T47D (cell line): ENCODE measurements at places on chromosomes 3 and 15.

DNA sequence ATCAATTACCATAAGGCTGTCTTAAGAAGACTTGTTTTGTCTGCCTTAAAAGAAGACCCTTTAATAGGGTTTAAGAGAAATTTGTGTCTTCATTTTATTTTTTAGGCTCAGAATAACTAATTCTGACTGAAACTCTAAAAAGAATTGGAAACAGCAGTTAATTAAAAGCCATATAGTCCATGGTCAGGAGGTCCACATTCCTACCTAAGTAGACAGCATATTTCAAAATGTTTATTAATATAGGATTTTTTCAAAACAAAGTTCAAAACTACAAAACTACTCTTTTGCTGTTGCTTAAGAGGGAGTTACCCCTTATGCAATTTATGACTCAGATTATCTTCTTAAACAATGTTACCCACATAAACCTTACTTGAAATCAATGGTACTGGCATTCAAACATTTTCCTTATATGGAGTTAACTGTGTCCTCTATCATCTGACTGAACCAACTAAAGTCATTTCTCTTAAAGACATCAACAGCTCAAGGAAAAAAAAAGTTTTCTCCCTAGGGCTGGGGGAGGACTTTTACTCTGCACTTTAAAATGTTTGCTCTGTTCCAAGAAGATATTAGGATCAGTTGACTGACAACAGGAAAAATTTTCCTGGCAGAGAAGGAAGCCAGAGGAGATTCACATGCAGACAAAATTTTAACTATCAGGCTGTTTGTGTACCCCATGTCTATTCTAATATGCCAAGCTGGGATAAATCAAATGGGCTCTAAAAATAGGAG is 56.8 kb upstream of the NANOGP8 start:
- DNase-seq = no peak

- DNase-seq = no peak
These were observed 3.6 kb upstream of the RASL12 start for GRCh38 chr15:65071381-65071811.

DNA sequence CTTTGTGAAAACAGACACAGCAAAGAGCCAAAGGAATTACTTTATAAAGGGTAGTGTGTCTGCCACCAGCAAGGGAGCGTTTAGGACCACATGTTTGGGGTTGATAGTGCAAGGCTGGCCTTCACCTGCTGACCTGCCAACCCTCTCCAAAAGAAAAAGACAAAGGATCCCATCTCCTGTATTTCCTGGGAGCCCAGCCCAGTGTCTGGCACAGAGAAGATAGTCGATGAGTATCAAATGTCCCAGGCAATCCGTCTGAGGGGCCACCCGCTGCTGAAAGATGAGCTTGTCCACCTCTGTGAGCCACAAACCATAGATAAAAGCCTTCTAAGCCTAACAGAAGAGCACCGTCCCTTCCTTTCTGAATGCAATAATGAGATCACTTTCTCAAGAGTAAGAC is 154.8 kb upstream of the CTNNB1 start:
- DNase-seq = no peak

DNA sequence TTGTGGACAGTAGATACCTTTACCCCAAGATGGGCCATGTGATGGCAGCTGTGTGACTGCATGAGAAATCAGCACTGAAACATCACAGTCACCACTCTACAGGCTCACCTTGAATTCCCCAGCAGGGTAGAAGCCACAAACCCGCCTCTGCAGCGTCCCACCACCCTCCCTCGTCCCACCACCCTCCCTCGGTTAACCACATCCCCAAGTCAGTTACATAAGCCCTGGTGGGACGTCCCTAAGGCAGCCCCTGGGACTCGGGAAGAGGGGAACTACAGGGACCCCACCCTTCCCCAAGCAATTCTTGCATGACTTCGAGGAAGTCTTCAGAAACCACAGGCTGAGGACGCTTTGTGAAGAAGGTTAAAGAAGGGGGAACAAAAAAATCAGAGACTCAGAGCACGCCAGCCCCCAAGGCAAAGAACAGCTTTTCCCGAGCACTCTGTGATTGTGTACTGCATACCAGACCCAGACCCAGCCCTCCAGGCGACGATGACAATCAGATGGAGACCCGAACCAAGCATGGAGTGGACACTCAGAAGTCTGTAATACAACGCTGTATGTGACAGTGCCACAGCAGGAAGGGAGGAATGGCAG is 60.5 kb downstream of the SH3BP5 start:
- no peak for DNase-seq

- no peak for DNase-seq
These were observed 1294.1 kb downstream of the NSUN3 start for GRCh38 chr3:95356764-95357501.

- no peak for DNase-seq
These were observed 146.2 kb downstream of the BBX start for GRCh38 chr3:107668963-107669362.

- no peak for DNase-seq
These were observed 148.0 kb downstream of the TP63 start for GRCh38 chr3:189779166-189779565.

DNA sequence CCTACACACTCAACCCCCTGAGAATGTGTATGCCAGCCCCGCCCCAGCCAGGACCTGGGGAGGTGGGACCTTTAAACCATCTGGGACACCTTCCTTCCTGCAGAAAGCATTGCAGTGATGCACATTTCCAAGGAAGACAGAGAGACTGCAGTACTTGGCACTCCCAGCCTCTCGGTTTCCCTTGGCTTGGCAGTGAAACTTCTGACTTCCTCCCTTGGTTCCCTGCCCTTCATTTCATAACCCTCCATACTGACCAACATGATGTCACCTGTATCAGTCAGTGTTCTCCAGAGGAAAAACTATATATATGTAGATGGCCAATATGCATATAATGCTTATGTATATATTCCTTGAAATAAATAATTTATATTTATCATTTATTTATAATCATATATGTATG is 103.2 kb downstream of the SST start:
- DNase-seq = no peak

- peak; percentile 45 for DNase-seq
These were observed 52.5 kb upstream of the OTOL1 start for GRCh38 chr3:161443921-161444693.

DNA sequence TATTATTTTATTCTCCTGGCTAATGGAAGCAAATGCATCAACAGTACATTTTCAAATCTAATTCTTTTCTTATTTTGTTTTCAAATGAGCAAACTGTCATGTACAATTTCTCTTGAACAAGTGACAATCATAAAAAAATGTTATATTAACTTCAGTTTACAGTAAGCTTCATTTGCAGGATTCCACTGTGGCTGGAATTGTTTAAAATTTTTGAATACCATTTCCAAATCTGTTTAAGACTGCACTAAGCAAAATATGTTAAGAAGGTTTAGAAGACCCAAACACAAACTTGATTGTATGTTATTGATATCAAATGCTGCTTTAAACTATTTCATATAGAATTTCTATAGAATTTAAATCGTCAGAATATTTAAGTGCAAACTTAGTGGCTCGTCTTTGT is 92.8 kb downstream of the ZNF280D start:
- DNase-seq = no peak

- DNase-seq = peak; percentile 77
These were observed 8.7 kb downstream of the SEMA3F start for GRCh38 chr3:50163572-50164455.

GRCh38 chr3:16050641-16051467 is 123.6 kb upstream of the GALNT15 start:
- no peak for DNase-seq

- no peak for DNase-seq
These were observed 21.3 kb downstream of the TM4SF1 start for GRCh38 chr3:149356044-149356592.

DNA sequence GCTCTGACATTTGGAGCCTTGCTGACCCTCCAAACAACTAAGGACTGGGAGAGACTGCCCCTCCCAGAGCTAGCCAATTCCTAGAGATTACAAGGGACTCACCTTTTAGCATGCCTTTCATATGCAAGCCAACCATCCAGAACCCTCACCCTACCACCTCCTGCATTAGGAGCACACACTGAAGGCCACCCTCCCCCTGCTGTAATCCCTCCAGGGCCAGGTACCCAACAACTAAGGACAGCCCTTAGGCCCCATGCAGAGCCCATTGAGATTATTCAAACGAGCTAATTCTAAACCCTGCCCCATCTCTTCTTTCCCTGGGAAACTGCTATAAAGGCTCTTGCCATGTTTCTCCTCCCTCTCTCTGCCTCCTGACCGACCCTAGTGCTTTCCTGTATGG is 352.6 kb downstream of the ERC2 start:
- DNase-seq = no peak

DNA sequence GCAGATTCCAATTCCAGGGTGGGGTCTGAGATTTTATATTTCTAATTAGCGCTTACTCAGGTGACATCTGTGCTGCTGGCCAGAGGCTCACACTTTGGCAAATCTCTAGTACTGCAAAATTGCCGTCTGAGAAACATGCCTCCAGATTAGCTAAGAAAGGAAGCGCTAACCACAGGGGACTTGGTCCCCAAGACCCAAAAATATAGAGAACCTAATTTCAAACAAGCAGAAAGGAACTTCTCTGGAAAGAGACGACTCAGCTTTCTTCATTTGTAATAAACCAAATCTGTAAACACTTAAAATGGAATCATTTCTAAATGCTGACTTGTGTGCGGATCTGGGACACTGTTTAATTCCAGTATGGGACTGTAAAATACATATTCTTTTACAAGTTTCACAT is 55.7 kb downstream of the B3GNT5 start:
- DNase-seq = no peak

GRCh38 chr3:185342459-185343174 is 20.3 kb upstream of the MAP3K13 start:
- DNase-seq = no peak

DNA sequence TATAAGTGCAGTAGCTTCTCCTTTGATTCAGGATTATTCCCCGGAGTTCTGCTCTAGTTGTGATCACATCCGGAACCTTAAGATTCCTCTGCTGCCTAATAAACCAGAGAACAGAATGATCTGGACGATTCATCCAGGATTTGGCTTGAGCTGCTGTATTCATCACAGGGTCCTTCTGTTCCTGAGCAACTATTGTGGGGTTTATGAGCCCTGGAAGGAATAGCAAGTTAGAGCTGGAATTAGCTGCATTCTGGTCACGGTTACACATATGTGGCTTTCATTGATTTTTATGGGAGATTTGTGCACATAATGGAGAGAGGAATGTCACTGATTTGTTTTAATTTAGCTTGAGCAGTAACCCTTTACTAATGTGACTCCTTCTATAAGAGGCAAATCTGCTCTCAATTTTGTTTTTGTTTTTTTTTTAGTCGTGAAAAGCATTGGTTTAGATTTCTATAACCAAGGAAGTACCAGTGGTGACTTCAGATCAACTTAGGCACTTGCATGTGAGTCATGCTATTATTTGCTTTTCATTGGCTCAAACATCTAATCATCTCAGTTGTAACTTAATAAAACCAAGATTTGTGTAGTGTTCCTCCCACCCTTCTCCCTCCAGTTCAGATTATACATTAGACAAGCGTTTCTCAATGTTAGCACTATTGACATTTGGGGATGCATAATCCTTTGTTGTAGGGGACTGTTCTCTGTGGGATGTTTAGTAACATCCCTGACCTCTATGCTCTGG is 148.5 kb downstream of the OTOL1 start:
- no peak for DNase-seq

GRCh38 chr3:9897408-9898372 is 5.0 kb upstream of the IL17RE start:
- peak; percentile 87 for DNase-seq

GRCh38 chr15:26667222-26667988 is 105.5 kb downstream of the GABRB3 start:
- no peak for DNase-seq

GRCh38 chr3:98612996-98613517 is 19.6 kb upstream of the CPOX start:
- DNase-seq = no peak

DNA sequence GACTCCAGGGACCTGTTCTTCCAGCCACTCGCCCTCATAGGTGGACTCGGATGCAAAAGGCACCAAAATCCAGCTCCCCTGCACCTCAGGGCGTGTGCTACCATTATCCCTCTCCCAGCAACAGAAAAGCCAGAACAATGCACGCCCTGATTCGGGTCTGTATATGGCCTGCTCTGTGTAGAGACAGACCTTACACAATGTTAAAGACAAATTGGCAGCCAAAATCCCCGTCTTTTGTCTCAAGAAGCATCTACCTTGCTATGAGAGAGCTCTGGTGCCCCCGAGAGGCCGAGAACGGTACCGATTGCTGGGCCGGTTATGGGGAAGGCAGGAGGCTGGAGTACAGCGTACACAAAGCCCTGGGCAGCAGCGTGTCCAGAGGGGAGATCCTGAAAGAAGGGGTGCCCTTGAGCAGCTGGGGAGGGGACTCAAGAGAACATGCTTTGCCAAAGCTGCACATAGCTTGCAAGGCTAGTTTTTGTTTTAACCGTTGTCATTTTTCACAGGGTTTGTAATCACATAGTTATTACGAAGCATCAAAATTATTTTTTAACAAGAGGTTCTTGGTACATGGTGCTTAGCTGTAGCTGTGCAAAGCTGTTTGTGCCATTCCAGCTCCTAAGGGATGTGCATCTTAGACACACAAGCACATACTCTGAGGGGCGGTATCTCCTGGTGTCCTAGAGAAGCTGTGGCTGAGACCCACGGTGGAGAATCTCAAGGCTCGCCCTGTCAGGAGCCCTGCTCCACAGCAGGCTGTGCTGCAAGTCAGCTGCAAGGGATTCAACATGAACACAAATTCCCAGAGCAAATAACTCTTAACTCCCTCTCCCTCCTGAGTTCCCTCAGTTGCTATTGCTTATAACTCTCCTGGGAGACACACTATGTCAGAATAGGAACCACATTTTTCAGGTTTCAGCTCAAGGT is 461.5 kb upstream of the PPP2R3A start:
- DNase-seq = peak; percentile 31

GRCh38 chr3:127637546-127637945 is 8.6 kb downstream of the PODXL2 start:
- DNase-seq = peak; percentile 43

DNA sequence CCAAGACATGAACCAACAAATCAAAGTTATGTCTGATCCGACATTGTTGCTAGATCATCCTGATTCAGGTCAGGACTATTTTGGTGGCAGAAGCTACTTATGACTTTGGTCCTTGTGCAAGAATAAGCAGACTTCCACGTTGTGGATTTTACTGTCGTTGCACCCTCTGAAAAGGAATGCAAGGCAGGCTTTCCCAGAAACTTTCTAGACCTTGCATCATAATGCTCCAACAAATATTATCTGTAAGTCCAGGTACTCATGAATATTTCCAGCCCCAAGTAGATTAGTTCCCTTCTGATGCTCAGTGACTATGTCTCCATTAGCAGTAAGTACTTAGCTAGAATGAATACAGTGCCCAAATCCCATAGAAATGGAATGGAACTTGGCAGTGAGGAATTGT is 203.3 kb upstream of the LRRFIP2 start:
- DNase-seq = no peak

DNA sequence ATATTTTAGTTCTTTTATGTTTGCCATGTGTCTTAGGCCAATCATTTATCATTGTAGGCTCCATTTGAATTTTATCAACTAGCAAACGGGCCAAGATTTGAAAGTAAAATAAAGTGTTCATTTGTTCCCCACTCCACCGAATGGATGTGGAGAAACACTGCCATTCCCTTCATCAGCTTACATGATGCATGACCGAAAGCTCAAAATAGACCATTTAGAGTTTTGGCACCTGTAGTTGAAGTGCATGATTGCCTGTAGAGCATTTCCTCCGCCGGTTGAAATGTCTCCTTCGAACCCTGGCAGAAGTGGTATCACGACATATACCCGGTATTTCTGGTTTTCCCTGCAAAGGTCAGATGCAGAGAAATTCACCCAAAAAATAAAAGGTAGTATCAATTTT is 165.6 kb downstream of the PLD1 start:
- no peak for DNase-seq
